ENCODE measurements at places on chromosomes 5 and 9.

DNA sequence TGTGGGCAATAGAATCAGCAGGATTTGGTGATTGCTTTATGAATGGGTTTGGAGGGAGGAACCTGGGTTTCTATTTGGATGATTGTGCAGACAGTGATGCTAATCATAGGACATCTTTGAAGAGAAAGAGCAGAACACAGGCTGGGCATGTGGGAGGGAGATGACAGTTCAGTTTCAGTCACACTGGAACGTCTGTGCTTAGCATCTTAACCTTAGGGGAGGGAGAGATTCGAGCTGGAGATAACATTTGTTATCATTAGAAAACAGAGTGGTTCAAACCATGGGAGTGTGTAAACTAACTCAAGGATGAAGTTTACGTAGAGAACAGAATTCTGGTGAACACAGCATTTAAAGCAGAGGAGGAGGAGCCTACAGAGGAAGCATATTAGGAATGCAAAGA, 138.6 kb upstream of the PPP2R2B start:
- no peak for DNase-seq

DNA sequence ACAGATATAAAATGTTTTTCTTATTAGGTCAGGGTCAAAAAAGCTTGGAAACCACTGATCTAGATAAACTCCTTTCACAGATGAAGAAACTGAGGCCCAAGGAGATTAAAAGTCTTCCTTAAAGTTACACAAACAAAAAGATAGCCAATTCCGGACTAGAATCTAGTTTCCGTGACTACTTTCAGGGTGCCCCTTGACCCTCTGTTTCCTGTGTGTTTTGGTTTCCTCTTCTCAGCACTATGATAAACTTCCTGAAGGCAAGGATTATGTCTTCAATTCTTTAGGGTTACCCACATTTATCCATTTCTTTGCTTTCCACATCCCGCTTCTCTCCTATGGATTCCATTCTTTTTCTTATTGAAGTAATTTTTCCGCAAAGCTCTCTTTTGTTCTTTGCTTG, 83.1 kb downstream of the ADAMTS12 start:
- DNase-seq, result no peak

- DNase-seq, result no peak
Observed at GRCh38 chr5:154284433-154284832, 93.9 kb downstream of the GALNT10 start.

DNA sequence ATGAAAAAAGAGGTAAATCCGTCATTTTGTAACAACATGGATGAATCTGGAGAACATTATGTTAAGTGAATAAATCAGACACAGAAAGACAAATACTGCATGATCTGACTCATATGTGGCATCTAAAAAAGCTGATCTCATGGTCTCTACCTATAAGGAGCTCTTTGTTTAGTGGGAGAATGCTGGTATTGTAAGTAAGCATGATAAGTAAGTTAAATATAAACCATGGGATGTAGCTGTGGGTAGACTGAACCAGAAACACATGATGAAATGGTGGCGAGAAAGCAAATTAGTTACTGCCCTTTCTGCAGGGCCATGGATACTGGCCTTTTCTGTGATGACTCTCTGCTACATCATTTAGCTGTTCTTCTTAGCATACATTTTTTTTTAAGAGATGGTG, 66.4 kb upstream of the RUSC2 start:
- no peak for DNase-seq

- no peak for DNase-seq
Observed at GRCh38 chr5:110335361-110336066, 391.0 kb downstream of the TMEM232 start.

Measured in stimulated activated CD4-positive, alpha-beta T cell treated with anti-CD3 and anti-CD28 coated beads, TNF-alpha, amount 100 ng/mL, for 1 hour (primary cell).